ENCODE measurements at places on chromosomes 3 and 15. TPM values are rescaled to one million over a fixed set of nuclear protein-coding genes. Genes with fewer than 3 reads are reported as not detected.

GRCh38 chr3:43676441-43676840 is 14.3 kb upstream of the ABHD5 start:
- no peak overlapping the region for H3K4me3 ChIP-seq
- DNase-seq, result no peak
- peaks cover 2% of the 10 kb centered on the region for H3K36me3 ChIP-seq
- H3K27me3 ChIP-seq, result peaks cover 21% of the 10 kb centered on the region

- H3K4me1 ChIP-seq, result no peaks in the 10 kb centered on the region
- DNase-seq, result no peak
- no peaks in the 10 kb centered on the region for H3K27me3 ChIP-seq
- H3K4me3 ChIP-seq, result no peak overlapping the region
- no peaks in the 10 kb centered on the region for H3K36me3 ChIP-seq
Observed at GRCh38 chr3:24373198-24373959, 121.3 kb downstream of the THRB start.

DNA sequence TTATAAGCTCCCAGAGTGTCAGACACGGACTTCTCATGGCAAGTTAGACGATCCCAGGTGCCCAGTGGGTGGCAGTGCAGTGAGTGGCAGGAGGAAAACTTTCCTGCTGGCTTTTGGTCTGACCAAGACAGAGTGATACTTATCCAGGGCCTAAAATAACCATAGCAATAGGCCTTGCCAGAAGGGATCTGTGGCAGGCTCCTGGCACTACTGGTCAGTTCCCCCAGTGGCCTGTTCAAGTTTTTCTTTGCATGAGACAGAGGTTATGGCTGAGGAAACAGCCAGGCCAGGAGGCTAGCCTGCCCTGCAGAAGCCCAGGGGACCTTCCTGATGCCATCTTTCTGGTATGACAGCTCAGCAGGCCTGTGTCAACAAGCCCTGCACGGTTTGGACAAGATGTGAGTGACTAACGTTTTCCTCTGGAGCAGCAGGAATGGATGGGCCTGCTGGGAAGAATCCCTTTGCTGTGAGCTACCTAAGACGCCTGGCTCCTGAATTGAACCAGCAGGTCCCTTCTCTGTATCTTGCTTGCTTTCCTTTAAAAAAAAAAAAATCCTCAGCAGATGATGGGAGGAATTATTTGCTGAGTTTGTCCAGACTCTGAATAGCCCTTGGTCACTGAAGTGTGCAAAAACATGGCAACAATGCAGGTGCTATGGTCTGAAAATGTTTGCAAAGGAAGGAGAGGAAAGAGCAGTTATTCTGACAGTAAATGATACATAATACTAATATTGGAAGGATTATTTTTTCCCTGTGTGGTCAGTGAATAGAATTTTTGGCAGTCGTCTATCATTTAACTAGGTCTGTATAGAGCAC is 18.0 kb downstream of the SCG5 start:
- H3K4me3 ChIP-seq, result no peak overlapping the region
- DNase-seq, result no peak
- no peaks in the 10 kb centered on the region for H3K36me3 ChIP-seq
- H3K27ac ChIP-seq, result no peak overlapping the region
- peaks cover 16% of the 10 kb centered on the region for H3K4me1 ChIP-seq
- no peaks in the 10 kb centered on the region for H3K27me3 ChIP-seq

DNA sequence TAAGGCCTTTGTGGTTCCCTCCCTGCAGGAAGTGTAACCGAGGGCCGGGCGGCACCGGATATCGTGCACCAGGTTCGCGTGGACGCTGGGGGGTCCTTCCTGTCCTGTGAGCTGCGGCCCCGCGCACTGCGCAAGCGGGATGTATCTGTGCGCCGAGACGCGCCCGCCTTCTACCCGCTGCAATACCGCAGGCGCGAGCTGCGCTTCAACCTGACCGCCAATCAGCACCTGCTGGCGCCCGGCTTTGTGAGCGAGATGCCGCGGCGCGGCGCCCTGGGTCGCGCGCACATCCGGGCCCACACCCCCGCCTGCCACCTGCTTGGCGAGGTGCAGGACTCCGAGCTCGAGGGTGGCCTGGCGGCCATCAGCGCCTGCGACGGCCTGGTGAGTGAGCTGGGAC is 35.9 kb downstream of the SAXO2 start:
- H3K36me3 ChIP-seq, result no peaks in the 10 kb centered on the region
- peaks cover 4% of the 10 kb centered on the region for H3K4me1 ChIP-seq
- peak overlapping the region; percentile 72 for H3K4me3 ChIP-seq
- H3K27me3 ChIP-seq, result no peaks in the 10 kb centered on the region

DNA sequence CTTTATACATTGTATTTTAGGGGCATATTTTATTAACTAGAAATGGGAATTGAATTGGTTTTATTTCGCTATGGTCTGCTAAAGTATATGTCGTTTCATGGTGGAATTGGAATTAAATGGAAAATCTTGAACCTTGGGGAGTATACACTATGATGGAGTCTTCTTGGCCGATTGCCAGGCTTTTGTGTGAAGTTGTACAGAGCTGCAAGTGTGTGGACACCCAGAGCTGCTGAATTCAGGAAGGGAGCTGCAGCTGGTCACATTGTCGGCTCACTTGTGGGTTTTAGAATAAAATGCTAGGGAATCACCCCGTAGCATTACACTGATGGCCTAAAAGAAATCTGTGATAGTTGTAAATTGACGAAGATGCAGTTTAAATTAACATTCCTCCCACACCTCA is 35.1 kb downstream of the USP3 start:
- no peak overlapping the region for H3K4me3 ChIP-seq
- H3K36me3 ChIP-seq, result peaks cover 8% of the 10 kb centered on the region
- no peaks in the 10 kb centered on the region for H3K27me3 ChIP-seq
- peaks cover 44% of the 10 kb centered on the region for H3K4me1 ChIP-seq
- no peak for DNase-seq

Gene TRIM71
- total RNA-seq, result not detected

GRCh38 chr3:61575893-61576292 is 14.5 kb downstream of the PTPRG start:
- no peak overlapping the region for H3K4me3 ChIP-seq
- H3K27me3 ChIP-seq, result no peaks in the 10 kb centered on the region
- no peaks in the 10 kb centered on the region for H3K36me3 ChIP-seq
- H3K27ac ChIP-seq, result no peak overlapping the region
- H3K4me1 ChIP-seq, result no peaks in the 10 kb centered on the region
- no peak for DNase-seq

GRCh38 chr3:129470861-129471260 is 30.8 kb downstream of the IFT122 start:
- H3K27me3 ChIP-seq, result no peaks in the 10 kb centered on the region
- no peak overlapping the region for H3K27ac ChIP-seq
- H3K4me3 ChIP-seq, result no peak overlapping the region
- no peak for DNase-seq
- H3K4me1 ChIP-seq, result peaks cover 10% of the 10 kb centered on the region

- H3K36me3 ChIP-seq, result peaks cover 3% of the 10 kb centered on the region
- no peaks in the 10 kb centered on the region for H3K27me3 ChIP-seq
- H3K4me3 ChIP-seq, result no peak overlapping the region
- no peak for DNase-seq
Observed at GRCh38 chr3:46282041-46282440, 39.8 kb downstream of the CCR3 start.

Gene EOMES
- total RNA-seq, result 1.1 TPM

DNA sequence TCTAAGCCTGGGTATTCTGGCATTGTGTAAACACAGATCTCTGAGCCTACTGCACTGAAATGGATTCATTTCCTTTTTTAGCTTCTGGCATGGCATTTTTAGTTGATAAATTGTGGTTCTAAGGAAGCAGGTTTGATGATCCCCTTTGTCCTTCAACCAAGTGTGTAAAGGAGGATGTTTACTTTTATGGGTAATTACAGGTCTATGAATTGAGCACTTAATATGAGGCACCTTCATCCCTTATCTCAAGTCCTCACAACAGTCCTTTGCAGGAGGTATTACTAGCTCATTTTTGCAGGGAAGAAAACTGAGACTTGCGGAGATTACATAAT is 30.8 kb upstream of the ZBTB38 start:
- H3K4me1 ChIP-seq, result peaks cover 2% of the 10 kb centered on the region
- DNase-seq, result no peak
- peaks cover 31% of the 10 kb centered on the region for H3K27me3 ChIP-seq
- no peak overlapping the region for H3K27ac ChIP-seq
- H3K4me3 ChIP-seq, result no peak overlapping the region

- DNase-seq, result no peak
- no peaks in the 10 kb centered on the region for H3K36me3 ChIP-seq
- H3K27me3 ChIP-seq, result peaks cover 5% of the 10 kb centered on the region
- no peak overlapping the region for H3K4me3 ChIP-seq
- no peaks in the 10 kb centered on the region for H3K4me1 ChIP-seq
Observed at GRCh38 chr3:134709561-134710312, 58.9 kb upstream of the KY start.

- no peak overlapping the region for H3K4me3 ChIP-seq
- peak overlapping the region; percentile 79 for H3K27ac ChIP-seq
- peaks cover 19% of the 10 kb centered on the region for H3K4me1 ChIP-seq
- DNase-seq, result no peak
- H3K36me3 ChIP-seq, result no peaks in the 10 kb centered on the region
Observed at GRCh38 chr15:40381818-40382529, 547 bp upstream of the KNSTRN start.

Gene FOXL2NB
- not detected for total RNA-seq

Gene CCDC33
- total RNA-seq, result not detected

- no peaks in the 10 kb centered on the region for H3K27me3 ChIP-seq
- no peak overlapping the region for H3K27ac ChIP-seq
- H3K4me3 ChIP-seq, result no peak overlapping the region
- no peak for DNase-seq
- no peaks in the 10 kb centered on the region for H3K4me1 ChIP-seq
- H3K36me3 ChIP-seq, result no peaks in the 10 kb centered on the region
Observed at GRCh38 chr3:65083240-65083639, 395.4 kb upstream of the ADAMTS9 start.

Gene NANOGP8
- total RNA-seq, result not detected

- no peak overlapping the region for H3K4me3 ChIP-seq
- peaks cover 44% of the 10 kb centered on the region for H3K27me3 ChIP-seq
- no peak for DNase-seq
- H3K4me1 ChIP-seq, result peaks cover 3% of the 10 kb centered on the region
Observed at GRCh38 chr15:58258501-58259292, 120.5 kb downstream of the AQP9 start.

DNA sequence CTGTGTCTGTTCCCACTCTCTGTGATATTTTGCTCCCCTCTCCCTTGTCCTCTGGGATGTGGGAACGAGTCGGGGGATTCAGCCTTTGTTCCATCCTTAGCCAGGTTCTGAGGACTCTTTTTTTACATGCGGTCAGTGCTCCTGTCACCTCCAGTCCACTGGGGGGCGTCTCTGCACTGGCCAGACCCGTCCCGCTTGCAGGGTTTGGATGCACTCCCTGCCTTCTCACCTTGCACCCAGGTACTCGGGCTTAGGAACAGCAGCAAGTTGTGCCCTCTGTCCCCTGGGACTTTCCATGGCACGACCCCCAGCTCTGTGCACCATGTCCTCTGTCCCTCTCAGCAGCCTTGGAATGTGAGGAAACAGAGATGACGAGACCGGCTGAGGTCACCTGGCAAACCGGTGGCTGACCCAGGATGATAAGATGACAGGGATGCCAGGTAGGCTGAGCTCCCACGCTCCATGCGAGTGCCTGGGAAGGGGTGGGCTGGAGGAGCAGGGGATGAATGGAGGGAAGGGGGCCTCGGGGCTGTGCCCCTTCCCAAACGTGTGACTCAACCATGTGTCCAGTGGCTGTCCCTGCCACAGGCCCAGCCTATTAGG is 27.3 kb upstream of the FGD5 start:
- peaks cover 2% of the 10 kb centered on the region for H3K36me3 ChIP-seq
- DNase-seq, result peak; percentile 32
- H3K27ac ChIP-seq, result no peak overlapping the region
- peaks cover 6% of the 10 kb centered on the region for H3K4me1 ChIP-seq

GRCh38 chr3:188689101-188689574 is 482.6 kb upstream of the TPRG1 start:
- H3K36me3 ChIP-seq, result peaks cover 4% of the 10 kb centered on the region
- H3K4me1 ChIP-seq, result peaks cover 17% of the 10 kb centered on the region
- no peaks in the 10 kb centered on the region for H3K27me3 ChIP-seq
- DNase-seq, result no peak
- no peak overlapping the region for H3K4me3 ChIP-seq

DNA sequence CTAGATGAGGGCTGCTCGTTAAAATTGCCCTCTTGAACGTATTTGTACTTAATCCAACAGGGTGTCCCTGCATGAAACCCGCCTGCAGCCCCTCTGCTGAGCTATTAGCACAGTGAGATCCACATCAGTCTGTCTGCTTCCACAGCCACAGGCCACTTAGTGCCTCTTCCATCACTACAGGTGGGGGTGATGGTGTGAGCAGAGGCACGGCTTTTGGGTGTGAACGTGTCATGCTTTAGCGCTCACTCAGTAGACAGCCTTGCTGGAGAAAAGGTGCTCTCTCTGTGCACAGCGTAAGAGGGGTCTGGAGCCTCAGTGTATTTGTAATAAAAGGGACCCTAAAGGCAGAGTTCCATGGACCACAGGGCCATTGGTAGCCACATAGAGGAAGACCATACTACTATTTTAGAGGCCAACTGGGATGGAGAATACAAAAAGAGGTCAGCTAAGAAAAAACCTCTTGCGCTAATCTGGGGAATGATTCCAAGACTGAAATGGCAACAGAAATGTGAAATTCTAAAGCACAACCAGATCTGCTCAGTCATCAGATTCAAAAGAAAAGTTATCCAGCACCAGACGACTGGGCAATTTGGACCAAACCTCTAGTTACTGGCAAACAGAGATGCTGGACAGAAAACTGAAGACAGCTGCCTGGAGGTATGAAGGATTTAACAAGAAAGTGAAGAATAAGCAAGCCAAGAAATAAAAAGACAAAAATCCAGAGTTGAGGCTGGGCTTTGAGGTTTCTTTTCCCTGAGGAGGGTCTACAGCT is 120.2 kb downstream of the ATP10A start:
- H3K27me3 ChIP-seq, result no peaks in the 10 kb centered on the region
- peaks cover 2% of the 10 kb centered on the region for H3K36me3 ChIP-seq
- no peak for DNase-seq
- H3K27ac ChIP-seq, result no peak overlapping the region
- peaks cover 29% of the 10 kb centered on the region for H3K4me1 ChIP-seq

DNA sequence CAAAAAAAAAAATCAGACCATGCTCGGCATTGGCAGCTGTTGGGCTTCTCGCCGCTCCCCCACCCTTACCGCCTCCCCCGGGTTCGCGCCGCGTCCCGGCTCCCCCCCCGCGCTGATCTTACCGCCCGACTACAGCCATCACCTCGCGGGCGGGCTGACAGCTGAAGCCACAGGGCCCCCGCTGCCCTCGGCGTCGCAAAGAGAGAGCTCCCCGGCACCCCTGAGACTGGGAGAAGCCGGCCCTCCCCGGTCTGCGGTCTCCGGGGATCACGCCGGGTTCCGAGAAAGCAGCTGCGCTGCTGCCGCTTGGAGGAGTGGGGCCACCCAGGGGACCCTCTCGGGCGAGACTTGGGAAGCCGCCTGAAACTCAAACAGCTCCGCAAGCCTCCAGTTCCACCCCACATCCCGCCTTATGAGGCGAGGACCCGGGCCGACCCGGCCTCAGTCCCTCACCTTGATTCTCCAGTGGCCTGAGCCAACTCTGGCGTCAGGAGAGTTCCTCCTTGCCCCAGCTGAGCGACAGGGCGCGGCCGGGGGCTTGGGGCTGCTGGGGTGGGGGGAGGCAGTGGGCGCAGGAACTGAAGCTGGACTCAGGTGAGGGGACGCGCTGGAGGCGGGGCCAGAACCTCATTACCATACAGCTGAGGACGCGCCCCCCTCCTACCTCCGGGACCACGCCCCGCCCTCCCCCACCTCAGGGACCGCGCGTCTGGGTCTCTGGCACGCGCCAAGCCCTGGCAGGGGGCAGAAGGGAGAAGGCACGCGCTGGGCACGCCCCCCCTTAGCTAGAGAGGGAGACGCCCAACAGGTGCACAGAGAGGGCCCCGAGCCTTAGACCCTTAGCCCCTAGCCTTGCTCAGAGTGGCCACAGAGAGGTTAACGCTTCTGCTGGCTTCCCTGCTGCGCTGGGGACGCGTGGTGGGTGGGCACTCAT is 1.0 kb upstream of the DLL4 start:
- H3K27me3 ChIP-seq, result peaks cover 58% of the 10 kb centered on the region
- peak overlapping the region; percentile 88 for H3K4me3 ChIP-seq

Measured in T-helper 17 cell (primary cell).